ENCODE measurements at places on chromosomes 5 and 9. TPM values are rescaled to one million over a fixed set of nuclear protein-coding genes. Genes with fewer than 3 reads are reported as not detected.

Gene LCN10
- 15.2 TPM for polyA plus RNA-seq

Gene SLC27A6
- 5.2 TPM for polyA plus RNA-seq

Gene SLC28A3
- polyA plus RNA-seq: 0.08 TPM

Gene GRAMD2B
- polyA plus RNA-seq: 28.4 TPM

Gene CDH12
- 0.05 TPM for polyA plus RNA-seq

Gene GRXCR2
- not detected for polyA plus RNA-seq

Gene SPAAR
- 1.4 TPM for polyA plus RNA-seq

Gene SPAG8
- 3.0 TPM for polyA plus RNA-seq

Gene MAP3K1
- 12.2 TPM for polyA plus RNA-seq

Gene G3BP1
- polyA plus RNA-seq: 31.0 TPM

Gene TAF11L5
- not detected for polyA plus RNA-seq

Gene TXNDC8
- not detected for polyA plus RNA-seq

Gene CDKN2B
- 5.7 TPM for polyA plus RNA-seq

Gene ENC1
- 57.2 TPM for polyA plus RNA-seq

Gene SPINK5
- polyA plus RNA-seq: 0.17 TPM

Gene ATP10B
- 0.10 TPM for polyA plus RNA-seq

Gene C9
- polyA plus RNA-seq: not detected

Gene KCTD16
- 0.23 TPM for polyA plus RNA-seq

Gene HAVCR2
- polyA plus RNA-seq: 12.0 TPM

Gene PCDHGC4
- polyA plus RNA-seq: 0.32 TPM

Gene CCL27
- polyA plus RNA-seq: 0.21 TPM

Gene BTNL9
- 10.5 TPM for polyA plus RNA-seq

Gene SLC36A3
- polyA plus RNA-seq: not detected

Gene TMEM215
- 0.35 TPM for polyA plus RNA-seq

Gene SLC22A4
- polyA plus RNA-seq: 1.1 TPM
